ENCODE measurements at places on chromosomes 4 and X.

- DNase-seq: no peak
Observed at GRCh38 chr4:123176605-123177004, 220.0 kb upstream of the SPRY1 start.

DNA sequence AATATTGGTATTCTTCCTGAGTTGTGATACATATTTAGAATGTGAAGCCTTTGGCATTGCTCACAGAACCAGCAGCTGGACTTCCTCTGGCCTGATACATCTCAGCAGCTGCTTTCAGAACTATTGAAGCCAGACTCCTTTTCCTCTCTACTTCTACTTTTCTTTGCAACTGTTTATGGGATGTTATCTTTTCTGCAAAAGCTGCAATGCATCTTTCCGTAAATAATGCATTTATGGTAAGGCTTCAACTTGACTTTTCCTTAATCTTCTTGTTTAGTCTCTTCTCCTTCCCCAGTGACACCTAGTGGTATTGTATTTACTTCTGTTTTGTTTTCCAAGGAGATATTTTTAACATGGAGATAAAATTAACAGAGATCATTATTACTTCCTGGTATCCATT, 1548.7 kb downstream of the PCDH7 start:
- DNase-seq: no peak

DNA sequence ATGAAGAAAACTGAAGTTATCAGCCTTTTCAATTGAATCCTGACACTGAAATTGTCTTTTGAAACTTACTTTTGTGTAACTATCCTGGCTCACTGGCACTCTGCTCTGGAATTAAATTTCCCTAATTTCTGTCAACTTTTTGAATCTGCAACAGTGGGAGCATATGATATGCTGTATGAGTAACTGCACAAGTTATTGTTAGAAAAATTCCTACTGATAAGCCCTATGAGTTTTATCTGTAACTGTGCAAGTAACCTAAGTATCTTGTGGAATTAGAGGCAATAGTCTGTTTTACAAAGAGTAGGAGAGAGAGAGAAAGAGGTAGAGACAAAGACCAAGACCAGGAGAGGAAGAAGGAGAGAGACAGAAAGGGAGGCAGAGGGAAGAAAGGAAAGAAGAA, 9.2 kb upstream of the HPGD start:
- DNase-seq: no peak

DNA sequence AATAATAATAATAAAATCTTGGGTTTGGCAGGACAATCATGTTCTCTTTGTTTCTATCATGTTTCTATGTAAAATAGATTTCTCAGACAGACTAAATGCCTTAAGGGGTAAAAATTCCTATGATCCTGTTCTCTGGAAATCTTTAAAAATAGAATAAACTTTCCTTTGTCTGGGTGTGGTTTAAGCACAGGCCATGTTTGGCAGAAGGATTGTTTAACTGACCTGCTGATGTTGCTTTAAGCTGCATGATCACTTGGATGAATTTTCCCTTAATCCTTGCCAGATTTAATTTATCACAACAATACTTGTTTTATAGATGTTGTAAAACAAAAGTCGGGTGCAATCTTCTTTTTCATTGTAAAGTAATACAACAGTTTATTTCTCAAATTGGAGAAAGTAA, 341.7 kb upstream of the FAT1 start:
- DNase-seq: no peak

DNA sequence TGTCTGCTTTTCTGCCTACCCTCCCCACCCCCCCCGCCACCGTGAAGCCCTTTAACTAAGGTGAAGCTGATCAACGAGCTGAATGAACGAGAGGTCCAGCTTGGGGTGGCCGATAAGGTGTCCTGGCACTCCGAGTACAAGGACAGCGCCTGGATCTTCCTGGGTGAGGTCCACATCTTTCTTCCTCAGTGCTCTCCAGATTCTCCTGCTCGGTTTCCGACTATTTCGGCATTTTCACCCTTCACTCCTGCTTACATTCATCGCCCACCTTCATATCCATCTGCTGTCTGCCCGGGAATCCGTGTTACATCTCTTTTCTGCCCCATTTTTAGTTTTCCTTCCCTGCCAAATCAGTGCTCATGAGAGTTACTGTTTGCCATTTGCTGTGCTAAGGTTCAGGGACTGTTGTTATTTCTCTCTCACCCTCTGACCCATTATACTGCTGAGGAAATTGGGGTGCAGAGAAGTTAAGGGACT, 459 bp downstream of the RBMX2 start:
- no peak for DNase-seq

DNA sequence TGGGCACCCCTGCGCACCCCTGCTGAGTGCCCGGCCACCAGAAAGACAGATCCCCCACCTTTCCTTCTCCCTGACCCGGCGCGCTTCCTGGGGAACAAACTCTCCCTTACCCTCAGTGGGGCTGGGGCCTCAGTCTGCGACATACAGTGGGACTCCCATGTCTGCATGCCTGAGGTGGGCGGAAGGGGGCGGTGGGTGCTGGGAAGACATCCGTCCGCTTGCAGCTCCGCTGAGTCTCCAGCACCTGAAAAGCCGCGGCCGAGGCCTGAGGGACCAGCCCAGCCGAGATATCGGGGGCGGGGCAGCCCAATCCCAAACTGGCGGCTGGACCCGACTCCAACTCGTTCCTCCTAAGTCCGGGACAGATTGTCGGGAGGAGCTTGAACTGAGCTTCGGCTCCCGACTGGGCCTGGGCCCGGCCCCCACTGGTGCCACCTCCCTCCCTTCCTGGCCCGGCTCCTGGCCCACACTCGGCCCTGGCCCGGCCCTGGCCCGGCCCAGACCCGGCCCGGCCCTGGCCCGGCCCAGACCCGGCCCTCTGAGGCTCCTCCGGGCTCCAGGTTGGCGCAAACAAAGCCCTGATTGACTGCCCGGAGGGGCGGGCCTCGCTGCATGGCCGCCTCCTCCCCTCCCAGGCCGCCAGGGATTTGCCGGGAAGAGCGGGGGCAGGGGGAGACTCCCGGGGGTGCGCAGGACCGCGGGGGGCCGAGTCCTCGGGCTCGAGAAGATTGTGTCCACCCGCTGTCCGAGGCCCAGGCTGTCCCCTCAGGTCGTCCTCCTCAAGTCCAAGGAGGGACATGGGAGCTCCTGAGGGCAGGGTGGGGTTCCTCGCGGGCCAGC, 877 bp upstream of the SLC16A2 start:
- DNase-seq: no peak

GRCh38 chrX:50643525-50644137, 170.4 kb downstream of the SHROOM4 start:
- DNase-seq: no peak

DNA sequence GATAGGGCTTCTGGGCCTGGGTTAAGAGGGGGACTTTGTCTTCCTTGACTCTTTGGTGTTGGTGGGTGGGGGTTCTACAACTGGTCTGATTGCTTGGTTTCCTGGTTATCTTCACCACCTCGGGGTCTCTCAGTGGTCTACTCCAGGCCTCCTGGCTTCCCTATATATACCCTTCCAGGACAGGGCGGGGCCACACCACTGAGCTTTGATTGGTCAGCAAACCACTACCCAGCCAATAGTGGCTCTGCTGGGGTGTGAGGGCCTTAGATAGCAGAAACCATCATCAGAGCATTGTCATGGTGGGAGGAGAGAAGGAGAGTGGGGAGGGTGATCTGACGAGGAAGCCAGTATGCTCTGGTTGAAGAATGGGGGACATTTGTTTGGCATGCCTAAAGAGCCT, 14.4 kb upstream of the MAGEA1 start:
- no peak for DNase-seq

DNA sequence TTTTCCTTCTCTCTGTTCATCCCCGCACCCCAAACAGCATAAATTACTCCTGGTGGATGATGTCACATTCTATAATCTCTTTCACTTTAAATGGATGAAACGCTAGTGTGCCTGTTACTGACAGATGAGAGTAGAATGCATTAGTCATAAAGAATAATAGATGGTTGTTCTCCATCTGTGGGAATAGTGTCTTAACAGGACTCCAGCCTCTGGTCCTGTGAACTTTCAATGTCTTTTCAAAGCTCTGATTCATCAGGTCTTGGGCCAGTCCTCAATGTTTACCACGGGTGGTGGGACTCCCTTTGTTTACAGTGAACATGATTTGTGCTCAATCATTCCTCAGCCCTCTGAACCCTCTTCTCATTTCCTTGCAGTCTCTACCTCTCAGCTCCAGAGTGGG, 182.6 kb downstream of the GABRB1 start:
- DNase-seq: no peak

Measured in COR-L47 (cell line).